ENCODE measurements at places on chromosomes 16 and 17.

- no peak for DNase-seq
These were observed 34.4 kb downstream of the N4BP1 start for GRCh38 chr16:48575471-48576050.

- DNase-seq: no peak
These were observed 21.9 kb downstream of the SEC14L5 start for GRCh38 chr16:4979736-4980660.

GRCh38 chr17:15510361-15510760 is 42.9 kb upstream of the CDRT4 start:
- no peak for DNase-seq

DNA sequence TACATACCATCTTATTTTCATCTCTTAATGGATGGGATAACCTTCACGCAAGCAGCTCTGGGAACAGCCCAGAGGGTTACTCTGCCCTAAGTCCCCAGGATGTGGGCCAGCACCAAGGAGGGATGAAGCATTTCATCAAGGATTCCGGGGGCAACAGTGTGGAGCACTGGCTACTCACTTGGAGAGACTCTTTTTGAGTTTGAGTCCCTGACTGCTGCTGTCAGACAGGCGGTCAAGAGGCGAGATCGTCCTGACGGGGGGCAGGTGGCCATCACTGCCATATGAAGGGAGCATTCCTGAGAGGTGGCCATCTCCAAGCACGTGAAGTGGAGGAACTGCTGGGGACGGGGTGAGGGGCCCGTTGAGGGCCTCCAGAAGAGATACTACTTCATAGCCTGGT is 18.1 kb upstream of the FOXJ1 start:
- DNase-seq: no peak

DNA sequence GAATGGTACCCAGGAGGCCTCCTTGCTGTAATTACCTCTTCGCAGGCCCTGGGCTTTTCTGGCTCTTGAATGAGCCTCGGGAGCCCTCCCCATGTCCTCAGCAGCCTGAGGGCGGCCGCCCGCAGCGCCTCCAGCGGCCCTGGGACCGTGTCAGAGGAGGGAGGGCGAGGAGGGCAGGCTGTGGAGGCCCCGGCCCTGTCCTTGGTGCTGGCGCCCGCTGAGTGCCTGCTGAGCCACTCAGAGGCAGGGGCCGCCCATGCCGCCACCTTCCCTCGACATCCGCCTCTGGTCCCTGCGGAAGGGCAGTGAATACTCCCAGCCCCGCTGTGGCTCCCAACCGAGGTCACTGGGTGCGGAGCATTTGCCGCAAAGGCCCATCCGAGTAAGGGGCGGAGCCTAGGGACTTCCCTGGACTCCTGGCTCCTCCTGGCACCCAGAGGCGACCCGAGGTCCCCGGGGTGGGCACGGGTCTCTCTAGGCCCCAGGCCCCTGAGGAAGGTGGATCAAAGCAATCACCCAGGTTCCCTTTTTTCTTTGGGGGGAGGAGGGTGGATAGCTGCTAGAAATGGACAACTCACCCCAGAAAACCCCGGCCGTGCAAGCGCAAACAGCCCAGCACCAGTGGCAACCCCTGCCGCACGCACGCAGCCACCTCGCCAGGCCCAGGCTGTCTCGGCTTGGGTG is 2.8 kb downstream of the RBFOX3 start:
- peak; percentile 16 for DNase-seq

- no peak for DNase-seq
These were observed 3.9 kb downstream of the KRT27 start for GRCh38 chr17:40778461-40778860.

DNA sequence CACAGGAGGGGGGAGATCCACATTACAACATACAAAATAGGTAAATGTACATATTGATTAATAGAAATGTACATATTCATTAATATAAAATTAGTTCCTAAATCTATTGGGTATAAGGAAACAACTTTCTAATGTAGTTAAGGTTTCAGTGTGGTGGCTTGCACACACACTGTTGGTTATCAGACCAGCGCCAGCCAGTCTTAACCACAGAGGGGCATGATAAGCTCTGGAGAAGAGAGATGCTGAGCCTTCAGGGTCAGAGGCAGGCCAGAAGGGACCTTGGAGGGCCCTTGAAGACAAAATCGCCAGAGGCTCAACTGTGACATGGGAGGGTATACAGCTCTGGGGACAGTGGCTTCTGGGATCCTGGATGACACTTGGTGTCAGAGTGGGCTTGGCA is 10.9 kb upstream of the ZFP90 start:
- no peak for DNase-seq

DNA sequence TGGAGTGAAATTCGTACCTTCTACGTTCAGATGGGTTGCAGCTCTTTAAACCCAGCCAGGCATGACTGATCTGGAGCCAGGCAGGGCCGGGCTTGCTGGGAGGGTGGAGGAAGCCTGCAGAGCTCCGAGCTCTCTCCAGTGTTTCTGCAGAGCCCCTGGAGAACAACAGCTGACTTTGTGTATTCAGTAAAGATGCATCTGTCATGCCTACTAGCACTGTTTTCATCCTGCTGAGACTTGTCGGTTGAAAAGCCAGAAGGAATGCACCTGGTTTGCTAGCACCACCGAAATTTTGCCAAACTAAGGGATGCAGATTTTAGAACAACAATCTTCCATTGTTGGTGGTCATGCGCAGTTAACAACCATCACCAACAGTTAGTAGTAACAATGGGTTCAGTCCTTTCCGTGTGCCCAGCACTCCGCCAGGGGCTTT is 22.4 kb upstream of the SCNN1B start:
- no peak for DNase-seq

All from stimulated activated naive CD8-positive, alpha-beta T cell treated with anti-CD3 and anti-CD28 coated beads, Interleukin-15, Interleukin-2, amounts not matched to agents 100 U/mL and 50 U/mL, for 24 hours (primary cell).